ENCODE measurements at places on chromosomes 7 and 10. TPM values are rescaled to one million over a fixed set of nuclear protein-coding genes. Genes with fewer than 3 reads are reported as not detected.

GRCh38 chr10:125002047-125002422 is 60.1 kb downstream of the ZRANB1 start:
- peak; percentile 41 for DNase-seq

DNA sequence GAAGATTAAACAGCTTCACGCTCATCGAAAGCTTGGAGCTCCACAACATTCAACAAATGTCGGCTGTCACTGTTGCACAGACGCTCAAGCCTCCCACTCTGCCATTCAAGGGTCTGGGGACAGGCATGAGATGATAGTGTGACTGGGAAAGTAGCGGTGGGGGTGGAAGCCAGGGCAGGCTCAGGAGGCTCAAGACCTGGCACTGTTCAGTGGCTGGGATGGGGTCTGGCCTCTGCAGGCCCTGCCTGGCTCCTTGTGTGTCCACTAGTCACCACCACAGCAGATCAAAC is 13.5 kb upstream of the GTPBP4 start:
- DNase-seq: no peak

DNA sequence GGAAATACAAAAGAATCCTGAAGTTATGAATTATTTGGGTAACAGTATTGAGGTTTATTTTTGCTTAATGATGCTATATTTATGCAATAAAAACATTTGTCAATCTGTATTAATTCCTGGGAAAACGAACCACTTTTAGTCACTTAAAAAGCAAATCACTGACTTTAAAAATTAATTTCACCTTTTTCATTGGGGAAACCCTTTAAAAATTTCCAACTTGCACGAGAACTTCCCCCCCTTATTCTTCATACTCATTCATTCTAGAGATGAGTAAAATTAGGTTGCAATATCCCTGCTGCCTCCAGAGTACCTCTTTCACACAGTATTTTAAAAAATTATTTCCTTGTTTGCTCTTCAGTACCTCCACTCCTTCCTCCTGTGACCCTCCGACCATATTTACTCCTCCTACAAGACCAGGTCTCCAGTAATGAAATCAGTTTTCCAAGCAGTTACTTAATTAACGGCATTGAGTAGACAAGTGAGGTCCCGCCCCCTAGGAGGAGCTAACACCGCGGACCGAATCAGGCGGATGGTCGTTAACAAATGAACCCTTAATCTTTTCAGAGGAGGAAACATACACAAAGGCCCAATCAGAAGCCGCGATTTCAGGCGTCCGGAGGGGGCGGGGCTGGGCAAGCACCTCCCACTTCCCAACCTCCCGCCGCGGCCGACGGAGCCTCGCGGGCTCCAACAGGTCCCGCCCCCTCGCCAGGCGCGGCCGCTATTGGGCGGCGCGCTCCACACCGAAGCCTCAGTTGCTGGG is 465 bp upstream of the TRIM24 start:
- no peak for DNase-seq

- no peak for DNase-seq
These were observed 472.0 kb downstream of the KCNMA1 start for GRCh38 chr10:77165445-77166208.

DNA sequence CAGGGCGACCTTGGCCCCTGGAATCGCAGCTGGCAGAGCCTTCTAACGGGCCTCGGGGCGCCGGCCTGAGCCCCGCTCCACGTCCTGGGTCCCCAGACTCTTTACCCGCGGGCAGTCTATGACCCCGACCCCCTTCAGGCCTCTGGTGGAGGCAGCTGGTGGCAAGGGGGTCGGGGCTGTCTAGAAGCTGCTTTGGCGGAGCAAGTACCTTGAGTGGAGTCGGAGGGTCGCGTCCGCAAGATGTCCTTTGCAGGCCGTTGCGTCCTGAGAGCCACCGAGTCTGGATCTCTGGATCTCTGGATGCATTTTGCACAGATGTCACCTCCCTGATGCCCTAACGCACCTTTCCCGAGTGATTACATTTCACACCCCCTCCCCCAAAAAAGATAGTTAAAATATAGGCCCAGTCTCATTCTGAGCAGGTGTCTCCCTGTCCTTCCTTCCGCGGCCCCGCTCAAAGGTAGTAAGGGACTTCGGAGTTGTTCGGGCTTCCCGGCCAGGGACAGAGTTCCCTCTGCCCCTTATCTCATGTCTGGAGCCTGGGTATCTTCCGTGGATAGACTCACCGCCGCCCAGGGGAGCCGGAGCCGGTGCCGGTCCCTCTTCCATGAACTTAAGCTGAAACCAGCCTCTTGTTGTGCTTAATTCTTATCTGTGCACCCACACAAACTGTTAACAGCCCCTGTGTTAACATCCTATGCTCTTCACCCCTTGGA is 457 bp downstream of the ACADSB start:
- DNase-seq: peak; percentile 34

DNA sequence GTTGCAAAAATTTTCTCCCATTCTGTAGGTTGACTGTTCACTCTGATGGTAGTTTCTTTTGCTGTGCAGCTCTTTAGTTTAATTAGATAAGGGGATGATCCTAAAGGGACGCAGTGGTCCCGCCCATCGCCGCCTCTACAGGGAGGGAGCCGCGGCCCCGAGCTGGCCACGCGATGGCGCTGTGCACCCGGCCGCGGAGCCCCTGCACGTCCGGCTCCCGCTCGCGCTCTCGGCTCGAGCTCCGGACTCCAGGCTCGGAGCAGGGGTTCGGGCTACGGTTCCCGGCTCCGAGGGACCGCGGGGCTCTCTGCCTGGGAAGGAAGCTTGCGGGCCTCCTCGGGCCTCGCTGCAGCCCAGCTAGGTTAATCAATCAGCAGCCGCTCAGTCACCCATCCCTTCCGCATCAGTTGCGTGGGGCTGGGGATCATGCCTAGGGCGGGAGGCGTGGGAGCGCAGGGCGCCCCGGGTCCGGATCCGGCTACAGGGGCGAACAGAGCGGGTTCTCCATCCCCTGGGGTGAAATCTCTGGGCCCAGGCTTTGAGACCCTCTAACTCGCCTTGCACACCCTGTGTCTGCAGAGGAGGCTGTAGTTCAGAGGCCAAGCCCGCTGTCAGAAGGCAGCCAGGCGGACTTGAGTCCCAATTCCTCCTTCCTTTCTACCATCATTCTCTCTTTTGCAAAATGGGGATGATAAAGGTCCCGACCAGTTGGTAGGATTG is 97.9 kb downstream of the WDR11 start:
- DNase-seq: peak; percentile 90

- DNase-seq: no peak
These were observed 449.1 kb downstream of the XPNPEP1 start for GRCh38 chr10:109474261-109474660.

GRCh38 chr7:120421151-120421651 is 148.2 kb downstream of the KCND2 start:
- DNase-seq: no peak

GRCh38 chr7:44448922-44449583 is 41.4 kb downstream of the NUDCD3 start:
- no peak for DNase-seq

GRCh38 chr10:35916791-35917190 is 274.7 kb upstream of the FZD8 start:
- no peak for DNase-seq

DNA sequence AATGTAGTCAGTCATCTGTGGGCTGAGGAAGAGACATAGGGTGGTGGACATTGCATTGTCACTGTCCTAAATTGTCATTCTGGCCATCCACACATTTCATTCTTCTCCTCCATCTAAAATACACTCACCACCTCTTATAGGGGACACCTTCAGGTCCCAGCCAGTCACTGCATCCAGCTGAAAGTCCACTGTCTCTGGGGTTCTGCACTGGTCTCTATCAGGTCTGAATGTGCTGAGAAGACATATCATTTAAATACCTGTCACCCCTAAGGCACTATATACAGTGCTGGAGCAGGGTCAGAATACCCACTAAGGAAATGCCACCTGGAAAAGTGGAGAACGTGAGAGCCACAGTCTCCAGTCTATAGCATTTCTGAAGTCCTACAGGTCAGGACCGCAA is 29.6 kb downstream of the SH2D4B start:
- no peak for DNase-seq

EPO gene
- 4.0 TPM for total RNA-seq

MET gene
- total RNA-seq: 20.2 TPM

MEOX2 gene
- total RNA-seq: 1.3 TPM

EBLN1 gene
- total RNA-seq: not detected

GAD2 gene
- 4.2 TPM for total RNA-seq

MCM10 gene
- 0.12 TPM for total RNA-seq

NME8 gene
- total RNA-seq: not detected
